ENCODE measurements at places on chromosomes 5 and 9.

GRCh38 chr9:20981486-20981885, 50.0 kb downstream of the HACD4 start:
- DNase-seq, result no peak

GRCh38 chr5:173745557-173745956, 129.1 kb upstream of the BOD1 start:
- DNase-seq, result no peak

DNA sequence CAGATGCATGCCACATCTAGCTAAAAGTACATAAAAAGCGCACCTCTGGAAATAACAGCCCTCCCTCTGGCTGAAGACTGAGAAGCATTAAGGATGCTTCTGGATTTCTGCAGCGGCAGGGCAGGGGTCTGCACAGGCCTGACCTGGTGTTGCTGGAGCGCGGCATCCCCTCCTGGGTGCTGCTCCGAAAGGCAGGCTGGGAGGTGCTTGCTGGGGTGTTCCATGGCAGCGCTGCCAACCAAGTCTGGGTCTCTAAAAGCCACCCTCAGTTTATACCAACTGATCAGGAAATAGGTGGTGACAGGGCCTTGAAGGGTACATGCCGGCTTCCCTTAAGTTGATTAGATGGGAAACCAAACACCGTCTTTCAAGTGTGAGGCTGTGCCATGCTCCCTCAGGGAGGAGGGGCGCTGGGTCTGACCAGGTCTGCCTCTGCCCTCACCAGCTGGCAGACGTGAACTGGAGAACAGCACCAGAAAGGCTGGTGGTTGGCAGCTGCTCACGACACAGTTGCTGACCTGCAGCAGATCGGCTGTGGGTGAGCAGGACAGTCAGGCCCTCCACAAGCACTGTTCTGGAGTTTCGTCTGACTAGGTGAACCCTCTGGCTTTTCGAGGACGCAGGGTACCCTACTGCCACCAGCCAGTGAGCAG, 81.6 kb downstream of the DAP start:
- DNase-seq, result no peak

- no peak for DNase-seq
Measured at GRCh38 chr9:81377320-81377719, 312.0 kb downstream of the TLE1 start.

GRCh38 chr5:151253605-151253950, 593 bp downstream of the GM2A start:
- DNase-seq, result no peak
